ENCODE measurements at places on chromosomes 11 and 22.

DNA sequence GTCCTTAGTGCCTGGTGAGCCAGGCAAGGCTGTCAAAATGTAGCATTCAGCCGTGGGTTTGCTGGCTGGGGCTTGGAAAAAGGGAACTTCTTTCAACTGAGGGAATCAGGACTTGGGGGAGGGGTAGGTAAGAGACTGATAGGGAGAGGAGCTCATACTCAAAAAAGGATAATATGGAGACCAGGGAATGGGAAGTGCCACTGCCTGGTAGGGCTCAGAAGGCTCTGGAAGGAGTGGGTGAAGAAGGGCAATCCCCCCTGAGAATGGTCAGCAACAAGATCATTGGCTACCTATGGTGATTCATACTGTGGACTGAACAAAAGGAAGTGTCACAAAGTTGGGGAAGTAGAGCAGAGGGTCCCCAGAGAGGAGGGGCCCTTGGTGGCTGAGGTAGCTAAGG, 1.9 kb downstream of the CNGA4 start:
- DNase-seq = no peak

GRCh38 chr11:40227730-40228129, 1231.7 kb downstream of the LRRC4C start:
- no peak for DNase-seq

GRCh38 chr11:112606656-112607055, 346.0 kb upstream of the PLET1 start:
- DNase-seq = no peak

DNA sequence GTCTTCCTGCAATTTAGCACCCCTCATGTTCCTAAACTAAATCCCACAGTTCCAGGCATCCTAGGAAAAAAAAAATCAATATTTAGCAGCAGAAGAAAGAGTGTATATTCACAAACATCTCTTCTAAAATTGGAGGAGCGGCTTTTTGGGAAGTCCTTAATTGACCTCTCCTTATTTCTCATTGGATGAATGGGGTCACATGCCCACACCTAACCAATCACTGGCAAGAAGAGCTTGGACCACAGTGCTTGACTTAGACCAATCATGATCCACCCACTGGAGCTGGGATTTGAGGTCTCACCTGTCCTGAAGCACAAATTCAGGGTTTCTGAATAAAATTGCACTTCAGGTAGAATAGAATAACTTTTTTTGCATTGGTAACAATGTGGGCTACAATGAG, 16.0 kb downstream of the CD44 start:
- DNase-seq = no peak

DNA sequence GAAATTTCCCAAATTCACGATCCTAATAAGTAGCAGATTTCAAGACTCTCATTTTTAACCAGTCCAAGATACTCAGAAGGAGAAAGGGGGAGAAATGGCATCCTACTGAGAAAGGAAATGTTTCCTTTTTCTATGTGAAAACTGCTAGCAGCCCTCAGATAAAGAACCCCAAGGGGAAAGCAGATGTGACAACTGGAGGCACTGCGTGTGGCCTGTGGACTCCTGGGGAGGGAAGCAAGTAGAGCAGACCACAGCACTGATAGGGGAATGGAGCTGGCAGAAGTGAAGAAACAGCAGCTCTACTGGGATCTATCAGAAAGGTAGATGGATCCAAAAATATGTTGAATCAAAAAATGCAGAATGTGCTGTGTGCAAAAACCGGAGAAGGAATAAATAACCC, 239.7 kb upstream of the API5 start:
- no peak for DNase-seq

GRCh38 chr22:50162391-50162956, 8.1 kb upstream of the PANX2 start:
- DNase-seq = no peak

- peak; percentile 13 for DNase-seq
These were observed 11.7 kb upstream of the SOX10 start for GRCh38 chr22:37996079-37996478.

GRCh38 chr11:113332638-113333329, 18.4 kb downstream of the TTC12 start:
- DNase-seq = no peak

DNA sequence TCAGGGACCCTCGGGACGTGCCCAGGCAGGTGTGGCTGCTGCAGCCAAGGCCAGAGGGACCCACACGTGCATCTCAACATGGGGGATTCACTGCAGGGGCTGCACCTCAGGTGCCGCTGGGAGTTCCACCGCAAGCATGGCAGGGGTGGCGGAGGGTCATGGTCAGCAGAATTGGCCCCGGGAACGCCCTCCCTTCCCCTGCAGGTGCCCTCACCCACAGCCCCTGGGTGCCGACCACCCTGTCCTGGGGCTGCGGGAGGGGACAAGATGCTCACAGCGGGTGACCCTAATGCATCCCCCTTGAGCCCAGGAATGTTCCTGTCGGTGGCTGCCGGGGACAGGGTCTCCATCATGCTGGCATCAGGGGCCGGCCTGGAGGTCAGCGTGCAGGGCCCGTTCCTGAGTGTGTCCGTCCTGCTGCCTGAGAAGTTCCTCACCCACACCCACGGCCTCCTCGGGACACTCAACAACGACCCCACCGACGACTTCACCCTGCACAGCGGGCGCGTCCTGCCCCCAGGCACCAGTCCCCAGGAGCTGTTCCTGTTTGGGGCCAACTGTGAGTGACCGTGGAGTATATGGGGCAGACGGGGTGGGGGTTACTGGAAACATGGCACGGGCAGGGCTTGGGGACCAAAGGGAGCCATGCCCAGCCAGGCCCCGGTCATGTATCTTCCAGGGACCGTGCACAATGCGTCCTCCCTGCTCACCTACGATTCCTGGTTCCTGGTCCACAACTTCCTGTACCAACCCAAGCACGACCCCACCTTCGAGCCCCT, 5.8 kb downstream of the SUSD2 start:
- no peak for DNase-seq

GRCh38 chr11:92376146-92376599, 151.6 kb downstream of the FAT3 start:
- no peak for DNase-seq

DNA sequence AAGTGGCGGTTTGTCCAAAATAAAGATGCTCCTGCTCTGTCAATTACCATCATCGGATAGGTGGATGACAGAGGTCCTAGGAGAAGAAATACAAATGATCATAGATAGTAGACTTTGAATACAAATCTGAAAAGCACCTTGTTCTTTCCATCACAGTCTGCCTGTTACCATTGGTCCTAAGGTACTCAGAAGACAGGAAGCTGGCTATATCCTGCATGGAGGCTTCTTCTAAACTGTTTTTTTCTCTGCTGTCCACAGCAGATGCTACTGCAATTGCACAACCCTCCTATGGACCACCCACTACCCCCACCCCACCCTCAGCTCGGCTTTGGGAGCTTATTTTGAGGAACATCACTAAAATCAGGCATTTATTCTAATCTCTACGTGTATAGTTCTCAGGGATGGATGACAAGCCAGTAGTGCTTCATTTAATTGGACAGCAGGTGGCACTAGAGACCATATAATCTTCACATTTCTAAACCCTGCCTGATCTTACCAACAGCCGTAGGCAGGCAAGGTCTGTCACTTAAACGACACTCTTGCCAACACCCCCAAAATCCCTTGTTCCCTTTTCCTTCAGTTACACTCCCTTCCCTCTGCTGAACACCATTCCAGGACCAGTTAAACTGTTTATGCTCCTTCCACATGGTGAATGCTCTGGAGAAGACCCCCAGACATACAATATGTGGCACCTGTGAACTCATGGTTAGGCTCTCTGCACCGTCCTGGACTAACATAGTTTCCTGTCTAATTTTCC, 6.6 kb upstream of the PTS start:
- DNase-seq = no peak

GRCh38 chr11:90947930-90948329, 725.1 kb upstream of the CHORDC1 start:
- no peak for DNase-seq

- no peak for DNase-seq
These were observed 24.9 kb downstream of the CHEK2 start for GRCh38 chr22:28716686-28717085.

DNA sequence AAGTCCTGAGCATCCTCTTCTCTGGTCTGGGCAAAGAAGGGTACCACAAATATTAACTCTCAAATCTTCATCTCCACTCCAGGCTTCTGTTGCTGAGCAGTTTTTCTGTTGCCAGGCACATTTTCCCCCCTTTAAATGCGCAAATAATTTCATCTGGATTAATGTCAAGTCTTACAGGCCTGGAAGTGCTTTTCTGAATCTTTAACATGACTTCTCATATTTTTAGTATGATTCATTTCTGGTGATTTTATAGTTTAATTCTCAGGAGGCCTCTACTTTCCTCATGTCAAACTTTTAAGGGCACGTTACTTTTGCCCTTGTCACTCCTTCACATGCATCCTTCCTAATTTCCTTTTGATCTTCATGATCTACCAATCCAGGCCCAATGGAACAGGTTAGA, 510.2 kb downstream of the METTL15 start:
- no peak for DNase-seq

DNA sequence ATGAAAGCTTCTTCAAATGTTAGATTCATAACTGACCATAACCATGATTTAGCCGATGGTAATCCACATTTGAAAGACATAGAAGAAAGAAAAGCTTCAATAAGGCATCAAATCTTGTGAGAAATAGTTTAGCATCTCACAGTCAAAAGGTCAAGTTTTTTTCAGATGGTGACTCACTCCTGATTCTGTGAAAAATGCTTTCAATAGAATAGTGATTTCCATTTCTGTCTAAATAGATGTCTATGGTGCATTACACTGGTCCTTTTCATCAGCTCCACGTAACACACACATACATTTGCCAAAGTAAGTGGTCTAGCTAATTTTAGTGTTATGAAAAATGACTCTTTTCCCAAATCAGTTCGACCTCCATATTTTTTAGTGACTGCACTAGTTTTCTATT, 139.2 kb downstream of the LRRC4C start:
- DNase-seq = no peak

DNA sequence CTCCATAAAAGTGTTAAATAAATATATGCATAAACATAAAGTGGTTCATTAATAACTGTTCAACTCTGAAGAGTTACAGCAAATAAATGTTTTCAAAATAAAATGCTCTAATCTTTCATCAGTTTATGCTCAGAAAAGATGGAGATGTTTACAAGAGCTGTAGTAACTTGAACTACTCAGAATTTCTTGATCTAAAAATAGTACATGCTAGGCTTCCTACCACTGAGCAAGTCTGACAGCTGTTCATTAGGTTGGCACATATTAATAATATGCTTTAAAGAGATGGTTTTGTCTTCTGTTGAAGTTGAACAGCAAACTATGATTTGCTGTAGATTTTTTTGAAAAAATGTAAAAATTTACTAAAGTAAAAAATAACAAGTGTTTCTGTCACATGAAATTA, 10.8 kb upstream of the SLN start:
- no peak for DNase-seq

- no peak for DNase-seq
These were observed 741.8 kb downstream of the OPCML start for GRCh38 chr11:132790466-132790865.

GRCh38 chr22:43066844-43067385, 22.3 kb downstream of the TTLL1 start:
- DNase-seq = peak; percentile 52

DNA sequence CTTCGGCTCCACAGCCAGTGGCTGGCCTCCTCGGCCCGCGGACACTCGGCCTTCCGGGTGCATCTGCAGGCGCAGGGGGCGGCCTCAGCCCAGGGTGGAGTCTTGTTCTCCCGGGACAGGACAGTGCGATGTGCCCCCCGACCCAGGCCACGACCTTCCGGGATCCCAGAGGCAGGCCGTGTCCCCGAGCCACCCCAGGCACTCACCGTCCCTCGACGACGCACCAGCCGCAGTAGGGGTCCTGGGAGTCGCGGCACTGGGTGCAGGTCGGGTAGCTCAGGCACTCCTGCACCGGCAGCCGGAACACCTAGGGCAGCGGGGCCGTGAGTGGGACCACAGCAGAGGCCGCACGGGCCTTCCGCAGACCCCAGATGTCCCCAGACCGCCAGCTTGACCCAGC, 17.6 kb upstream of the MAPK11 start:
- DNase-seq = no peak

DNA sequence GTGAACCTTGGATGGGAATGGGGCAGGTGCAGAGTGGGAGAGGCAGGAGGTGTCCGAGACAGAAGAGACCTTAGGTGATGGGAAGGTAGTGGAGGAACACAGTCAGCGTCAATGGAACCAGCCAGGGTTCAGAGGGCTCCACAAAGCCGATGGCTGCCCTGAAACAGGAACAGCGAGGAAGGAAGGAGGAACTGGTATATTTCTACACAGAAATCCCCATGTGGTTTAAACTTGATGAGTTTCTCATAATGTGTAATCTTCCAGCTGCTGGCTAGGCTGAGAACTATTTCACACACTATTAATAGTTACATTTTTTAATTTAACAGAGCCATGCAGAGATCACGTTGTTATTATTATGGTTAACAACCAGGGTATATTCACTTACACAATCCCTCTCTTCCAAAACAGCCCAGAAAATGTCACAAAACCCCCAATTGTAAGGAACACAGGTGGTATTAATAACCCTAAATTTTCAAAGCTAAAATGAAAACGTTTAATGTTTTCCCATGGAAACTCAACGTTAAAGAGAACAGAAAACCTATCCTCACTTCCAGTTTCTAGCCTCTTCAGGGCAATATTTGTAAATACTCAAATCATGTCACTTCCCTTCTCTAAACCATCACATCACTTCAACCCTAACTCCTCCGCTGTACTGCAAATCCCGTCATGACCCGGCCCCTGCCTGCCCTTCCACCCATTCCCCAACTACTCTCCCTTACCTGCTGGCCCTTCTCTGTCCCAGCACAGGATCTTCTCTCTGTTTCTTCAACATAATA, 74.5 kb upstream of the ARFGAP3 start:
- no peak for DNase-seq

DNA sequence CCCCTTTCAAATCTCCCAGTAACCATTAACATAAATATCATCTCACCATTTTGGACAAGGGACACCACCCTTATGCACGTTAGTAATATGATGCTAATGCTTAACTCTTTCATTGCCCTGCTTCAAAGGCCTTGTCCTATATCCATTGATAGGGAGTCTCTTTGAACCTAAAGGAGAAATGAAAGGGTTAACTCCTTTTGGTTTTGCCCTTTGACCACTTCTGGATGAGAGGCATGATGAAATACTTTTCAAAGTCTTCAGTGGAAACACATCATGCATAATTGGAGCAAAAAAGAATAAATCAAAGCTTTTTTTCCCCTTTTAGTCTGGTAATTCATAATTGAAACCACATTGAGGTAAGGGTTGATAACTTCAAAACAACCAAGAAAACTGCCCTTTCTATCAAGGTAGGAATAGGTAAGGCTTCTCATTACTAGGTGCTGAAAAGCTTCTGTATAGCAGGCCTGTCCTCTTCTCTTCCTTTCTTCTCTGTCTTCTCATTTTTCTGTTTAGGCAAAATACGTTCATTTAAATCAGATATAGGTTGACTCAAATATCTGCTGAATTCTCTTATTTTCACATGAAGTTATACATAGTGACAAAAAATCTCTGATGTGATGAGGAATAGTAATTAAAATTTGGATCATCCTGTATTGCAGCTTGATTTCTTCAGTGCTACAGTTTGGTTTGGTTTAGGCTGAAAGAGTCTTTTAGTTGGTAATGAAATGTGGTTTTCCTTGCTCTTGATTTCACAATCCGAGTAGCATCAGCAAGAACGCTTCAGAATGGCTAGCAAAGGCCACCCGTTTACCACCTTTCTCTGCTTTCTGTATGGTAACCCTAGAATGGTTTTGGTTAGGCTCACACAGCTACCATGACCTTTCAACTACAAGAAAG, 94.8 kb downstream of the EXT2 start:
- no peak for DNase-seq

- DNase-seq = no peak
These were observed 54.1 kb downstream of the MYH9 start for GRCh38 chr22:36333644-36334043.

- no peak for DNase-seq
These were observed 8.6 kb downstream of the CFL1 start for GRCh38 chr11:65849366-65849765.
